GM12892 (cell line): ENCODE measurements at places on chromosomes 2 and 18.

DNA sequence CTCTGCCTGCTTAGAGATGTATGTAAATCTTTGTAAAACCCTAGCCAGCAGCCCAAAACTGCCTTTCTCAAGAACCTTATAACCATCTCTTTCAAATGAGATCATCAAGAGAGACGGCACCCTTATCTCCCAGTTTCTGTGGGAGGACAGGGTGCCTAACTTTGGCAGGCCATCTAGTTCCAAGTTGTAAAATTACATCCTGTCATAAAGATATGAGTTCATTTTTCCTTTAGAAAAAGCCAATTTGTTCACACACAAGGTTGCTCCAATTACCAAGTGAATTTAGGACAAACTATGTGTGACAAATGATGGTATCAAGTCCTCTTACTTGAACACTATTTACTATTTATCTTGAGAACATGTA lies 65.3 kb downstream of the MEMO1 start:
- no peak for DNase-seq

- no peak for DNase-seq
Observed at GRCh38 chr2:86557836-86558235, 5.4 kb downstream of the CHMP3 start.

DNA sequence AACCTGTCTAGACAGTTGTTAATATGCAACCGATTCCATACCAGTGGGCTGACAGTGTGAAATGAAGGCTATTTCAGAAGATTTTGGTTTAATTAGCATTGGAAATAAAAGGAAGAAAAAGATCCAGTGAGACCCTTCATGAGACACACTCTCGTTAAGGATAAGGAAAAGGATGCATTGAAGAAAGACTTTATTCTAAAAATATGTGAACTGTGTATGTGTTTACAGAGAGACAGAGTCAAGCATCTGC lies 2.1 kb downstream of the KLF7 start:
- no peak for DNase-seq

DNA sequence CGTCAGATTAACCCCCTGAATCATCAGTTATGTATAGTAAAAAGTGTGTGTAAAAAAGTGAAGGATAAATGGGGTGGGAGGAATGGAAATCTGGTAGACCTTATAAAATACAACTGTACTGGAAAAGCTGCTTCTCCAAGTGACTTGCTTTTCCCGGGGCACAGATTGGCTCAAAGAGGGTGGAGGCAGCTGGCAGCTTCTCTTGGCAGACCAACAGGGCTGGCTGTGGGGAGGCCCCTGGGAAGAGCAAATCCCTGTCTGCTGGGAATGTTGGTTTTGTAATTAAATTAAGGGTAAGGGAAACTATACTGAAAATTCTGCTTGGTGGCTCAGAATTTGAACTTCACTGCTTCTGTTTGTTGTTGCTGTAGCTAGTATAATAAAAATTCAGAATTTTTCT lies 154.2 kb upstream of the DLX2 start:
- DNase-seq = no peak

DNA sequence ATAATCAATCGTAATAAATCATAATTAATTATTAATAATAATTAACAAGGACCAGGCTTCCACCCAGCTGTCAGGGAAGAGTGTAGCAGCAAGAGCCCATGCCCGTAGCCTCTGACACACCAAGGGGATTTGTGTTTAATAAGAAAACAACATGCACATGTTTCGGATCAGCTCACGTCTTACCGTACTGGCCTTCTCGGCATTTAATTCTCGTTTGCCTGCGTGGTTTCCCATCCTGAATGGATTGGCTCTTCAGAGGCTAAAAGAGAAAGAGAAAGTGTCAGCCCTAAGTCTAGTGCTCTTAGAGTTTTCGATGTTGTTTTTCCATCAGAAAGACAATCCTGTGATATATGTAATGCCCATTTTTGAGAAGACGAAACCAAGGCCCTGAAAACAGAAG lies 27.6 kb downstream of the MBP start:
- no peak for DNase-seq

DNA sequence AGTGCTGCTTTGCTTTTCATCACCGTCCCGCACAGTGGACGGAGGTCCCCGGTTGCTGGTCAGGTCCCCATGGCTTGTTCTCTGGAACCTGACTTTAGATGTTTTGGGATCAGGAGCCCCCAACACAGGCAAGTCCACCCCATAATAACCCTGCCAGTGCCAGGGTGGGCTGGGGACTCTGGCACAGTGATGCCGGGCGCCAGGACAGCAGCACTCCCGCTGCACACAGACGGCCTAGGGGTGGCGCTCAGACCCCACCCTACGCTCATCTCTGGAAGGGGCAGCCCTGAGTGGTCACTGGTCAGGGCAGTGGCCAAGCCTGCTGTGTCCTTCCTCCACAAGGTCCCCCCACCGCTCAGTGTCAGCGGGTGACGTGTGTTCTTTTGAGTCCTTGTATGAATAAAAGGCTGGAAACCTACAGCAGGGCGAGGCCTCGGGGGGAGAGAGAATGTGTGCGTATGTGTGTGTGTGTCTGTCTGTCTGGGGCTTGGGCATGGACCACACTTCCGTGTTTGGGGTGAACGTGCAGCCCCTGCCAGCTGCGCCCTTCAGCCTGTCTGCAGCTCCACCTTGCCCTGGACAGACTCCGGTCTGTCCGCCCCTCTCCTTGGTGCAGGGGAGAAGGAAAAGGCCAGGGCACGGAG lies 32.3 kb downstream of the GPC1 start:
- peak; percentile 23 for DNase-seq

- DNase-seq = no peak
Observed at GRCh38 chr2:105571445-105571987, 172.7 kb upstream of the FHL2 start.

GRCh38 chr2:217669831-217670230 lies 333.0 kb downstream of the TNS1 start:
- no peak for DNase-seq

GRCh38 chr2:10709290-10709939 lies 12.0 kb upstream of the ATP6V1C2 start:
- no peak for DNase-seq

DNA sequence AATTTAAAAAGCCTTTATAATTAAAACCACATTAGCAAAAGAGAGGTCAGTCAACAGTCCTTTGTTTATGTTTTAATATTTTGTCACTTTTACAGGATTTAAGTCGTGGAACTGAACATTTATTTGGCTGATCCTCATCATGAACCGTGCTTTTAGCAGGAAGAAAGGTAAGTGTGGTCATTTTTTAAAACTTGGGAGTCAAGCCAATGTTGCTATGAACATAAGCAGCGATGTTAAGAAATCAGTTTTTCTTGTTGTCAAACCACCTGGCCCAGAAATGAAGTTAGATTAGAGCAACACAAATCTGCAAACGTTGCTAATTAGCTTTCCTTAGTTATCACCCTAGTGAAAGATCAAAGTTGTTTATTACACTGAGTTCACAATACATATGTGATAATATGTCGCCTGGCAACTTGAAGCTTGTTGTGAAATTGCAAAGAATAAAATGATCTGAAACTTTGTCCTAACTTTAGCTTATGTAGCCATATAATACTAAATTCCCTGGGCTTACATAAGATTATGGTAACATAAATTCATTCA lies 186.0 kb downstream of the GULP1 start:
- no peak for DNase-seq

DNA sequence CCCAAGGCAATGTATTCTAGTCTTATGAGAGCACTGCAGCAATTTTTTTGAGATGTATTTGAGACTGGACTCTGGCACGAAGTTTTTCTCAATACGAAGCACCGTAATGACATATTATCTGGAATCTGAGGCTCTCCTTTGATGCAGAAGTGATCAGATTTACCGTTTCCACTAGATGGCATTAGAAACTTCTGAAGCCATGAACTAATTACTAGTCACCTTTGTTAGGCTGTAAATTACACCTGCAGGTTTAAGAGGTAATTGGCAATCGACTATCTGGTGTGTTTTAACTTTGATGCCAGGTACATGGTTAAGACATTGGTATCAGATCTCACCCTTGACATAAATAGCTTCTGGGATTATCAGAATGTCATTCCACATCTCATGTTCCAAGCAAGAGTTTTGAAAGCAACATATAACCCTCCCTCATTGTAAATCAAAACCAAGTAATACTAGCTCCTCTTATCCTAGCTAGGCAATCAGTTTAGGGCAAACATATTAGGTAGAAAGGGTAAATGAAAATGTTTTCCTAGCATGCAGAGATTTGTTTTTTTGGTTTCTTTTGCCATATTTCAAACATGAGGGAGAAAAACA lies 254.6 kb upstream of the SPRED2 start:
- no peak for DNase-seq

DNA sequence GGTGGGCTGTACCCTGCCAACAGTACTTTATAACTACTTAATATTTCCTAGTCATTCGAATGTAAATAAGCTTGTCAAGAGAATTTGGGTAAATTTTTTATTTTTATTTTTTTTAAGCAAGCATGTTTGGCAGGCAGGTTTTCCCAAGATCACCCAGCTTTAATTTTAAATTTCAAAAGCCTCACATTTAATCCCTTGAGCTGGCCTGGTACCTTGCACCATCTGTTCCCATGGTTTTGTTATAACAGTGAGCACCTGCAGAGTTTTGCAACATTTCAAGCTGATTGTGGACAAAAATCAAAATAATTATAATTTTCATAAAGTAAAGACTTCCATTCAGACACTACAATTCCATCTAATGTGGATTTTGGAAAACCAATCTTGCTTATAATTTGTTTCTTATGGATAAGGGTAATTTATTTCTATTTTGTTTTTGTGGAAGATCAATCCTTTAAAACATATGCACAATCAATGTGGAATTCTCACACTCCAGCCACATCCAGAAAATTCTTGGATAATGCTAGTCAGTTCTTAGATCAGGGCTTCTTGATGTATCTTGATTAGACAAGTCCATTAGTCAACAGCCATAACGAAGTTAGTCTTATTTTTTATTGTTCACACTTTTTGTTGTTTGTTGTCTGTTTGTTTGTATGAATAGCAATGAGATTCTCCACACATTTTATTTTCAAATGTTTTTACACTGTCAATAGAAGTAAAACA lies 689.3 kb downstream of the NR4A2 start:
- no peak for DNase-seq

DNA sequence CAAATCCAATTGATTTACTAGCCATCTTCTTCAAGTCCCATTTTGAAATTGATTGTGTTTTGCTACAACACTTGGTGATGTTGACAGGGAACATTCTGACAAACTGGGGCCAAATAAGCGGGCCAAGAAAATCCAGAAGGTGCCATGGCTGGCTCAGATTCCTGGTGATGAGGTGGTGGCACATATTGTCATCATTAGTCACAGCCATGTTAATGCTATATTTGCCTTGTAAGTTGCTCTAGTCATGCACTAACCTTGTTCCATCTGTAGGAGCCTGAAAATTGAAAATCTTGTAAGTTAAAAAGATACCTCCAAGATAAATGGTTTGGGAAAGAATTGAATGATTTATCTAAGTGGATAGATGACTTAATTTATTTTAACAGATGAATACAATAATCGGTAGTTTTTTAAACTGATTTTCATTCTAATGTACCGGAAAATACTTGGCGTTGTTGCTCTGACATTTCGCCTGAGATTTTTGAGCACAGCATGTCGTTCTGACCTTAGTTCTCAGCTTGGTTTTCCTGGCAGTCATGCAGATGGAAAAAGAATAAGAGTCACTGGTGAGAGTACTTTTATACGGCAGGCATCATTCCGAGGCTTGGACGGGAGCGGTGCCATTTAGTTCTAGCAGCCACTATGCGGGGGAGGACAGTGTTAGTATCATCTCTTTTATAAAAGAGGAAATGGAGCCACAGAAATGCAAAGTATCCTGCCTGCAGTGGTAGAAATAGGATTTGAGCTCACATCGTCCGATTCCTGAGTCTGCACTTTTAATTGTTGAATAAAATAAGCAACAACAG lies 133.9 kb downstream of the ZNF532 start:
- no peak for DNase-seq

- DNase-seq = no peak
Observed at GRCh38 chr2:228507231-228507824, 325.8 kb upstream of the SPHKAP start.

DNA sequence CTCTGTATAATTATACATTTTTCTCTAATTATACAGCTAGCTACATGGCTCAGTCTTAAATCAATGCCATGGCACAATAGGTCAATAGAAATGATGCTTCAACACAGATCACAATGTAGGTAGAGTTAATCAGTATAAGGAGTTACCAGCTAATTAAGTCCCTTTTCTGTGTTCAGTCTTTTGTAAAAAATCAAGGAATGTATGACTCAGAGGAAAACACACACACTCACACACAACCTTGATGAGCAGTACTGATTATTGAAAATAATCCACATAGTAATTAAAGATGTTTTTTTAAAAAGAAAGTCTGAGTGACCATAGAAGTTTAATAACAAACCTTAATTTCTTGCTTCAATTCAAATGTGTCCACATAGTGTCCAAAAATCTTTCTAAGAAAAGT lies 691.3 kb downstream of the LRP1B start:
- DNase-seq = no peak

- no peak for DNase-seq
Observed at GRCh38 chr2:40418614-40419363, 33.1 kb downstream of the SLC8A1 start.

DNA sequence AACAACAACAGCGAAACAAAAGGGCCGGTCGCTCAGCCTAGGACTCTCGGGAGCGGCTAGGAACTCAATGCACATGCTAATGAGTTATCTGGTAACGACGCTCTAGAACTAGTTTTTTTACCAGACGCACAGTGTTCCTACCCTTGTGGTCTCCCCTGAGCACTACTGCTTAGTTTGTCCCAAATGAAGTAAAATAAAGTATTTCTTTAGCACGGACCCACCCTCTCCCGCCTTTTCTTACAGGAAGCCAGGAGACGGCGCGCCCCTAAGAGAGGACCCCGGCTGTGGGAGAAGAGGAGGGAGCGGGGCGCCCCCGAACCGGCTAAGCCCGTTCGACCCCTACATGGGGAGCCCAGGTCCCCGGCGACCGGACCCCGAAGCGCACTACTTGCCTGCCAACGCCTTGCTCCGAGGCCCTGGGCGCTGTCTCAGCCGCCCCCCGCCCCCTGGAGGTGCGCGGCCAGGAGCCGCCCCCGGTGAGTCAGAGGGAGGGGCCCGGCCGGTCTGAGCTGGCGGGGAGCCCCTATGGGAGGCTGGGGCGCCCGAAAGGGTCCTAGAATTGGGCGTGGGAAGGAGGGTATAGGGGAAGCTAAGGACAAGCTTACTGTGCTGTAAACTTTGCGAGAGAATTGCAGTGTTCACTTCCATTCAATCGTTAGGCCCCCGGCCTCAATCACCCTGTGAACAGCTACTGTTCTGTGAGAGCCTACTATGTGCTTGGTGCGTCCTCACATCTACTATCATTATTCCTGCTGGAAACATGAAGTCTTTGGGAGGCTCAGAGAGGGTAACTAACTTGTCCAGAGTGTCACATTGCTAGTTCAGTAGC lies 3.6 kb upstream of the CAPG start:
- no peak for DNase-seq

DNA sequence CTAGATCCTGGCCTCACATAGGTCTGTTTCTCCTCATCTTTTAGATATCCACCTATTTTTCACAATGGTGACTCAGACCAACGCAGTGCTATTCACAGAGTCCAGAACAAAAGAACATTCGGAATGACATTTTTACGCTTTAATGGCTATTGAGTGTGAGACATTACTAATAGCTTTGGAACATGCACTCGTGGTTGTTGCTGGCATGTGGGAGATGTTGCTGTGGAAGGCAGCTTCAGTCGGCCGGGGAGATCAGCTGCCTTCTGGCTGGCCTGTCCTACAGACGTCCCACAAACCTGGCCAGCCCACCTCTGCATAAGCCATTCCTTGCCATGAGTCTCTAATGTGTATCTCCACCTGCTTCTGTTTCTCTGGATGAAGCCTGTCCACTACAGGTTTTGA lies 3.4 kb downstream of the MBP start:
- DNase-seq = no peak
